CD4-positive, alpha-beta T cell treated with Interferon gamma for 1 hour (primary cell): ENCODE measurements at places on chromosomes 6 and 20.

- no peak for DNase-seq
Measured at GRCh38 chr6:104625536-104625935, 234.2 kb downstream of the HACE1 start.

DNA sequence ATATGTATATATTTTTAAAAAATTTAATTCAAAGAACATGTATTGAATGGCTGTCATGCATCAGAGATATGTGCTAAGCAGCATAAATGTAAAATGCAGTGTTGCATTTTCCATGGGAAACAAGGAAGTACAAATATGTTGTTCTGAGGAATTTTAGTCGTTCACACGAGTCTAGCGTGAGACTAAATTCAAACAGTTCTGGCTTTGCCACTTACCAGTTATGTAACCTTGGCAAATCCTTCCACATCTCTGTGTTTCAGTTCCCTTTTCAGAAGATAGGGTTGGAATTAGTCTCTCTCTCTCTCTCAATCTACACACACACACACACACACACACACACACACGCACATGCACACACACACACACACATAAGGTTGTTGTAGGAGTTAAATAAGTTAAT, 305.4 kb downstream of the UTRN start:
- no peak for DNase-seq

- no peak for DNase-seq
Measured at GRCh38 chr6:44514576-44515193, 127.2 kb downstream of the CDC5L start.

- DNase-seq, result no peak
Measured at GRCh38 chr6:33915134-33915533, 111.3 kb upstream of the MLN start.
